Left renal pelvis (tissue), 4 donors: ENCODE measurements at places on chromosomes 5 and 9.

- DNase-seq: no peak
Measured at GRCh38 chr5:82808960-82809359, 268.2 kb downstream of the TMEM167A start.

DNA sequence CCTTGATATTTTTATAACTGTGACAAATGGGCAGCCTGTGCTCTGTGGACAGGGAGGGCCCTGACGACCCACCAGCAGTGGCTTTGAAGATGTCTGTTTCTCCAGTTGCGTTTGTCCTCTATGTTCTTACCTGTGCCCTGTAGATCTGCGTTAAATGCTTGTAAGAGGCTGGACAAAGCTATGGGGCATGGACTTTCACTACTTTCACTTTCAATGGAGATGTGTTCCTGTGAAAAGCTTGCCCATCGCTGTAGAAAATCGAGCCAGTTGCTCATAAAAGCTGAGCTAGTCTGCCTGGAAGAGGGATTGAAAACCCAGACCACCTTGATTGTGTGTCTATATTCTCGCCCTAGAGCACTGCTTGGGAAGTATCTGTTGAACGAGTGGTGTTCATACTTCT lies 74.1 kb downstream of the PSAT1 start:
- DNase-seq: no peak

- no peak for DNase-seq
Measured at GRCh38 chr9:91185193-91185886, 176.4 kb downstream of the AUH start.

DNA sequence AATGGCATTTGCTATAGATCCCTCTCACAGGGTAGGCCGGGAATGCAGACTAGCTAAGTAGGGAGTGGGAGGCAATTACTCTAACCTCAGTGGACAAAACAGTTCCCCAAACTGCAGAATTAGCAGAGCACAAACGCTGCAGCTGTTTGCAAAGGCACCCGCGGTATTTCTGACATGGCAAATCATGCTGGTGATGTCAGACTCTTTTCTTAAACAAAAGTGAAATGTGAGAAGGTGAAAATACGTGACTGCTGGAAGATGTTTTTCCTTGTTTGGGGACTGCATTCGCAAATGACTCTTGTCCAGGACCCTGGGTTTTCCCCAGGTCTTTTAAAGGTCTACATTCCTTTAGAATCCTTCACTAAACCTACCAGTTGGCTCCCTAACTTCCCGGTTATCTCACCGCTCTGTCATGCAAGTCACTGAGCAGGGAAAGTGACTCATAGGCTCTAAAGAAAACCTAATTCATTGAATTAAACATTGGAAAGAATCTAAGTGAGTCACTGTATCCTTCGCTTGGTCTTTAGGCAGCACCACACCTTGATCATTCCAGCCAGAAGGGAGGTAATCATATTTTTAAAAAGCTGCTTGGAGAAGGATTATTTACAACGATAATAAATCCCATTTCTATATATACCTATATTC lies 91.5 kb upstream of the DNAH5 start:
- DNase-seq: no peak

DNA sequence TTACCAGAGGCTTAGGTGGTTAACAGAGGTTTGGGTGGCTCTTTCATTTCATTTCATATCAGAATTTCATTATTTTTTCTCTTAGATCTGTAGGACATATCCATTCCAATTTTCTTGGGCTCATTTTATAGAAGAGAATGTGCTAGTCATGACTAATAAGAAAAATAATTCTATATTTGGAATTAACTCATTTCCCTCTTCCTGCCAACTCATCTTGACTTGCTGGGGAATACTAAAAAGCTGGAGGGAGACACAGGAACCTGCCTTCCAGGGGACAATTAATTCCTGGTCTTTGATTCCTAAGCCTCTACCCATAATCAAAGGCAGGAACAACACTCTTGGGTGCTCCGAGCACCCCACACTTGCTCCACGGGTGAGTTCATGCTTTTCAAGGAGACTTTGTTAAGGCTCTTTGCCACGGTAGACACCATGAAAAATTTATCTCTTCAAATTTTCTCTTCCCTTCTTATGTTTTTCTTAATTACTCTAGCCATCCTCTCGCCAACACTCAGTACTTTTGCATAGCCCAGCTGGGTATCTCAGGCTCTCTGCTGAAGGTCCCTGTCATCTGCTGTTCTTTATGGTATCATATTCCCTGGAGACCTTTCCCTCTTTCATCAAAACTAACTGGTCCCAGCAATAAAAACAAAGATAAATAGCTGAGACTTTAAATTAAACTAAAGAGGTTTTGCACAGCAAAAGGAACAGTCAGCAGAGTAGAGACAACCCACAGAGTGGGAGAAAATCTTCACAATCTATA lies 273.9 kb downstream of the NPR3 start:
- DNase-seq: no peak

- DNase-seq: no peak
Measured at GRCh38 chr5:122405751-122406150, 93.7 kb downstream of the SNCAIP start.

- DNase-seq: no peak
Measured at GRCh38 chr5:6379246-6379645, 899 bp upstream of the MED10 start.

DNA sequence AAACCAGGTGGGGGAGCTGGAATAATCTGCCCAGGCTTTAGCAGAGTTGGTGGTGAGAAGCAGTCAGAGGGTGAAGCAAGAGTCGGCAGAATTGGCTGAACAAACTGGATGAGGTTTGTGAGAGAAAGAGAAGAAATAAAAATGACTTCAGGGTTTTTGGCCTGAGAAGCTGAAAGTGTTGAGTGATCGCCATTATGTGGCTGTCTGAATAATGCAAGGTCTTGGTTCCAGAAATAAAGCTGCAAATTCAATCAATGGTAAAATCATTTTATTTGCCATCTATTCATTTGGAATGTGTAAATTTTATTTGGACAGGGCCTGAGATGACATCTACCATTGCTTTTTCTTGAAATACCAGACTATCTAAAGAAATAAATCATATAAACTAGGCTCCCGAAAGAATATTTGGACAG lies 50.4 kb upstream of the DAB2 start:
- DNase-seq: no peak

- DNase-seq: no peak
Measured at GRCh38 chr9:81490605-81491331, 198.6 kb downstream of the TLE1 start.

DNA sequence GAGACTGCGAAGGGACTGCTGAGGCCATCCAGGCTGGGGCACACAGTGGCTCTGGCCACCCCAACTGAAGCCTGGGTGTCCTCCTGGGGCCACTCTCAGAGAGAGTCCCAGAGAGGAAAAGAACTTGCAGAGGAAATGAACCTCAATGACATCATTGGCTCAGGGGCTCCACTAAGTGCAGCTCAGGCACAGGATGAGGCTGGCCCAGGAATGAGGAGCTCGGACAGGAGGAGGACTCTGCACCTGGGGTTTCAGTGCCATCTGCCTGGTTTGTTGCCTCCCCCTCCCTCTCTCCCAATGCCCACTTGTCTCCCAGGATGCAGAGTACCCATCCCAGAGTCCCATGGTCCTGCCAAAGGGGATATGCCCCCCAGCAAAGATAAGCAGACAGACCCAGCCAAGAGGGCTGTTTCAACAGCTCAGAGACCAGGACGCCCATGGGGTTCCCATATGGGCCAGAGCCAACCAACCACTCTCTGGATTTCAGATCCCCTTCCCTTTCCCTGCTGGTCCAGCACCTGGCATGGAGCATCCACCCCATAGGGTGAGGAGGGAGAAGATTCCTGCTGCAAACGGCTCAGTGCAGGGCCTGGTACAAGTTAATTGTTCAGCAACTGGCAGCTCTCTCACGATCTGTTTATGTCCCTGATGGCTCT lies 26.9 kb upstream of the OLFM1 start:
- no peak for DNase-seq
